ENCODE measurements at places on chromosomes 16 and 17.
A peak's percentile ranks its signal among the peaks of the same experiment; 100 is the strongest.

DNA sequence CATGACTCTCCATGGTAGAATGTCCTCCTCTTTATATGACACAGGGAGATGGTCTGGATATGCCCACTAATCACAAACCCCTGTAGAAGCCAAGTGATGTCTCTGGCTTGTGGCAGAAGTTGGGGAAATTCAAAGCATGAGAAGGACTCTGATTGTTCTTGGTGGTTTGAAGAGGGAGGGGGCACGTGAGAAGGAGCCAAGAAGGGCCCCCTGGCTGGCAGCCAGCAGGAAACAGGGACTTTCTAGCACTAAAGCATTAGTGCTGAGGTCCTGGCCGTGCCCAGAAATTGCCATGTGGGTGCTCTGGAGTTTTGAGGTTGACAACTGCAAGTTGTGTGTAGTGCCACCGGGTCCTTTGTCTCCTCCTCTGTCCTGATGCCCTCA lies 199.9 kb downstream of the LGALS9B start:
- no peak for DNase-seq

GRCh38 chr17:72039490-72039889 lies 81.3 kb upstream of the SOX9 start:
- no peak for DNase-seq

DNA sequence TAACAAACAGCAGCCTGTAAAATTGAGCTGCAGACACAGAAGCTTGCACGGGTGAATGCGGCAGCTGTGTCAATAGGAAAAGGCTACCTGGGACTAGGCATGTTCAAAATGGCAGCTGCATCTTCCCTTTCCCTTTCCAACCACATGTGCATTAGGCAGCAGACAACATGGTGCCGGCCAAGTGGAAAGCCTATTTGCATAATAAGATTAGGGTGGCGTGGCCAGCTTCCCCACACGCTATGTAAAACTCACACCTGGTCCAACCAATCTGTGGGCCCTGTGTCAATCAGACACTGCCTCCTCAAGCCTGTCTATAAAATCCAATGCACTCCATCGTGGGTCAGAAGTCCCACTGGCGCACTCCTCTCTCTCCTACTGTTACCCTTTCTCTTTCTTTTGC lies 61.0 kb upstream of the RBBP6 start:
- DNase-seq = no peak

DNA sequence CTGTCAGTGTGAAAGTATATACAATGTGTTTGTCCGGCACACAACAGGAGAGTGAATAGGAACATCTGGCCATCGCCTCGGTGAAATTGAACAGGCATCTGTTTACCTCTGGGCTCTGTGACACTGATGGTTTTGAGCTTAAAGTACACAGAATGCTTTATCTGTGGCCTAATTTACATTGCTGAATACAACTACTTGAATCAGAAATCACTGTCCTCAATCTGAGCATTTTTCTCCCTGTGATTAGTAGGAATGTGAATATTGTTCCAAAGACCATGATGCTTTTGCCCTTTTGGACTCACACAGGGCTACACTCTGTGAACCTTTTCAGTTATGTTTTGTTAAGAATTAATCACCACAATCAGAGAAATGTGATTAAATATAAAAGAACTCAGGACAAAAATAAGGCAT lies 323.0 kb upstream of the TBX2 start:
- peak; percentile 52 for DNase-seq

- peak; percentile 68 for DNase-seq
Observed at GRCh38 chr17:8846768-8847211, 20.7 kb downstream of the PIK3R6 start.

GRCh38 chr17:36008998-36009665 lies 7.8 kb upstream of the CCL15 start:
- peak; percentile 13 for DNase-seq

- no peak for DNase-seq
Observed at GRCh38 chr17:64080174-64080618, 49.7 kb downstream of the ERN1 start.

DNA sequence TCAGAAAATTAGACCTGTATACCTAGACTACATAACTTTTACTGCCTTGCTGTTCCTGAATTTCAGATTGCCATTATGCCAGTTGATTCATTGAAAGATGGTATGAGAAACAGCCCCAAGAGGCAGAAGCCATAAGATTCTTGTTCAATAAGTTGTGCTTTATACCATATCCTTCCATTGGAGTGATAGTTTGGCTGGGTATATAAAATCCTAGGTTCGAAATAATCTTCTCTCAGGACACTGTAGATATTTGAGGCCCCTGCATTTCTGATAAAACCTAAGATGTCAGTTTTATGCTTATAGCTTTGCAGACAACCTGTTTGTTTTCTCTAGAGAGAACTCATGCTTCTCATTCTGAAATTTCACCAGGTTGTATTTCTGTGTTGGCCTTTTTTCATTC lies 9.6 kb upstream of the SDK2 start:
- no peak for DNase-seq

GRCh38 chr16:85677383-85677967 lies 11.3 kb downstream of the GINS2 start:
- no peak for DNase-seq

- DNase-seq = peak; percentile 59
Observed at GRCh38 chr17:81057079-81057730, 22.3 kb downstream of the BAIAP2 start.

- DNase-seq = peak; percentile 63
Observed at GRCh38 chr16:17724242-17724898, 253.6 kb upstream of the XYLT1 start.

GRCh38 chr16:74322301-74322710 lies 25.7 kb downstream of the PSMD7 start:
- peak; percentile 35 for DNase-seq

- no peak for DNase-seq
Observed at GRCh38 chr16:81830845-81831540, 51.9 kb downstream of the PLCG2 start.

- no peak for DNase-seq
Observed at GRCh38 chr16:86984343-86984742, 332.8 kb downstream of the C16orf95 start.

DNA sequence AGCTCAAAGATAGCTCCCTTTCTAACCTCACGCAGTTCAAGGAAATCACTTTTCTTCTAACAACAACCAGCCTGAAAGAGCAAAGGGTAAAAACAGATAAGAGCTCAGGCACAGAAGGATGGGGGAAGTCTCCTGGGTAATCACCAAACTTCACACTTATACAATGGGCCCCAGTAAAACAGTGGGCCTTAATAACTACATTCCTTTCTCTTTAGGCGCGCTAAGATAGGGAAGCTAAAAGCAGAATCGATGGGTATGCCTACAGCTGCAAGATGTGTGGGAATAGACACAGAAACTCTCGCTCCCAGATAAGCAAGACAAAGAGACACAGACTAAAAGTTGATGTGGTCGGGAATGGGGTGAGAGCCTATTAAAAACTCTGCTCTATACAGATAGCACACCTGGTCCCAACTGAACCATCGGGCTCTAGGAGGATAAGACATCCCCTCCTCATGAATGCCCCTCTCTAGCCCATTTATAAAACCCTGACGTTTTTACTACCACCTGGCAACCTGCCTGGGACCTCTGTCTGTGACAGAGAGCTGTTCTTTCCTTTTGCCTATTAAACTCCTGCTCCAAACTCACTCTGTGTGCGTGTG lies 826 bp downstream of the LYZL6 start:
- no peak for DNase-seq

- no peak for DNase-seq
Observed at GRCh38 chr17:74414510-74414909, 17.4 kb upstream of the GPRC5C start.

DNA sequence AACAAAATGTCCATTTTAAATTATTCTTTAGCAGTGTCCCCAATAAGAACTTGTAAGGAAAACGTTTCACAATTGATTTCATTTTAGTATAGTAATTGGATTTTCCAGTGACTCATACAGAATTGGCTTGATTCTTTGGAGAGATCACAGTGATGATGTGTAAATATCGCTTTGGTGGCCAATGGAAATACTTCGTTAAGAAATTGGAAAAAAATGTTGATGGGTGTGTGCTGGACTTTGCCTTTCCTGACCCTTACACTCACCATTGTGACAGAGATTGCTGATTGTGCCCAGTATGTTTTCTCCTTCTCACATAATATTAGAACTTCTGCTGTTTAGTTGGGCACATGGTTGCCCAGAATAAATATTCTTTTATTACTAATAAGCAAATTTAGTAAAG lies 7.4 kb upstream of the EFCAB13 start:
- peak; percentile 76 for DNase-seq

DNA sequence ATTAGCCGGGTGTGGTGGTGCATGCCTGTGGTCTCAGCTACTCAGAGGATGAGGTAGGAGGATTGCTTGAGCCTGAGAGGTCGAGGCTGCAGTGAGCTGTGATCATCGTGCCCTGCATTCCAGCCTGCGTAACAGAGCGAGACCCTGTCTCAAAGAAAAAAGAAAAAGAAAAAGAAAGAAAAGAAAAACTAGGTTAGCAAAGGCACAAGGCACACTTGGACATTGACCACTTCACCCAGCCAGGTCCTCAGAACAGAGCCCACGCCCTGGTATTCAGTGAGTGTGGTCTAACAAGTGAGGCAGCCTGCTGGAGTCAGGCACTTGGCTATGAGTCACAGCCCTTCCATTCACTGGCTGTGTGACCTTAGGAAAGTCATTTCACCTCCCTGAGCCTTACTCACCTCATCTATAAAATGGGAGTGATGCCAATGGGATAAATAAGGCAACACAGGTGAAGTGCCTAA lies 10.4 kb downstream of the MILR1 start:
- DNase-seq = peak; percentile 51

DNA sequence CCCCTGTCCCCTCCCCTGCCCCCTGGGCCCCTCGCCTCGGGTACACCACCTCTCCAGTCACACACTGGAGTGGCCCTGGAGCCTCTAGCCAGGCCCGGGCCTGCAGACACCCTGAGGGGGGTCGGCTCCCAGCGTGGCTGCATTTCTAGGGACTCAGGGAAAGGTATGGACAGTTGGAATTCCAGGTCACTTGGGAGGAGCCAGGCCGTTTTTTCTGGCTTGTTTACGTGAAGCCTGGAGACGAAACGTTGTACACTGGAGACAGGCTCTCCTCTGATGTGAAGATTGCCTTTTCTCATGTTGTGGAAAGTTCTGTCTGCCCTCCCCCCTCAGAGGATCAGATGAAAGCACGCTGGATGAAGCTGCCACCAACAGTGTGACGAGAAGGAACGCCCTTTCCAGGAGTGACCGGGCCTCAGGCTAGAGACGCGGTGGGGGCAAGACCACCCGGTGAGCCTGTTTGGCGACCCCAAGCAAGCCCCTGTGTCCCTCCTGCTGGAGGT lies 4.0 kb upstream of the PPP1R27 start:
- DNase-seq = no peak

GRCh38 chr17:45841883-45842525 lies 2.7 kb upstream of the SPPL2C start:
- DNase-seq = no peak

GRCh38 chr16:72853575-72854266 lies 194.2 kb downstream of the ZFHX3 start:
- DNase-seq = no peak

- DNase-seq = peak; percentile 96
Observed at GRCh38 chr17:42895185-42895555, 5.4 kb upstream of the G6PC1 start.

DNA sequence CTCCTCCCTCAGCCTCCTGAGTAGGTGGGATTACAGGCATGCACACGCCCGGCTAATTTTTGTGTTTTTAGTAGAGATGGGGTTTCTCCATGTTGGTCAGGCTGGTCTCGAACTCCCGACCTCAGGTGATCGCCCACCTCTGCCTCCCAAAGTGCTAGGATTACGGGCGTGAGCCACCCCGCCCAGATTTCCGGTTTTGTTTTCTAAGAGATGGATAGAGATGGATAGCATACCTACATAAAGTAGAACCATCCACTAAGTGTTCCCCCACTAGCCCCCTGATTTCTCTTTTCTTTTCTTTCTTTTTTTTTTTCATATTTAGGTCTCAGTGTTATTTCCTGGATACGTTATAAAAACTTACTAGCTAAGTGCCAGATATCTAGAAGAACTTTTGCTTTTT lies 2.0 kb downstream of the WSB1 start:
- DNase-seq = no peak

DNA sequence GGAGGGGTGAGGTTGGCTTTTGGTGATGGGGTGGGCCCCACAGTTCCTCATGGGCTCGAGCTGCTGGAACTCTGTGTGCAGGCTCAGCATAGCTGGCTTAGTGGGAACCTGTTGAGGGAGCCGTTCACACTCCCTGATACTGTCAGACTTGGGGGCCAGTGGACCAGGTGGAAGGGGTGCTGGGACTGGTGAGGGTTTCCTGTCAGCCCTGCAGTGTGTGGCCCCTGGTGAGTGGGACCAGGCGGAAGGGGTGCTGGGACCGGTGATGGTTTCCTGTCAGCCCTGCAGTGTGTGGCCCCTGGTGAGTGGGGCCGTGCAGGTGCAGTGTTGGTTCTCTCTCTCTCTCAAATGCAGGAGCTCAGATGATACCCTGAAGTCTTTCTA lies 45.1 kb upstream of the ZNF750 start:
- DNase-seq = no peak

DNA sequence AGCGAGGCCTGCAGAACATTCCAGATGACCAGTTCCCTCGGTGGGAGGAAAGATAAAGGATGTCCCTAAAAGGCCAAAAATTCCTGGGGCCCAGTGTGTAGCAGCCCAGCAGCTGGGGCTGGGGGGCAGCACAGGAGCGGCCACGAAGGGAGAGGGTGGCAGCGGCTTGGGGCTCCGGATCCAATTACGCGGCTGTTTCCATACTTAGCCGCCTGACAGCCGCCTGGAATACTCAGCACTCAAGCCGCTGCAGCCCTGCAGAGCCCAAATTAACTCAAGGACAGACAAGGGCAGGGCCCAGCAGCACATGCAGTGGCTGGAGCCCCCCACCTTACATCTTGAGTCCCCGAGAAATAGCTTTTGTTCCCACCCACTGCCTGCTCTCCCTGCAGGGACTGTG lies 1.3 kb downstream of the SRL start:
- no peak for DNase-seq

DNA sequence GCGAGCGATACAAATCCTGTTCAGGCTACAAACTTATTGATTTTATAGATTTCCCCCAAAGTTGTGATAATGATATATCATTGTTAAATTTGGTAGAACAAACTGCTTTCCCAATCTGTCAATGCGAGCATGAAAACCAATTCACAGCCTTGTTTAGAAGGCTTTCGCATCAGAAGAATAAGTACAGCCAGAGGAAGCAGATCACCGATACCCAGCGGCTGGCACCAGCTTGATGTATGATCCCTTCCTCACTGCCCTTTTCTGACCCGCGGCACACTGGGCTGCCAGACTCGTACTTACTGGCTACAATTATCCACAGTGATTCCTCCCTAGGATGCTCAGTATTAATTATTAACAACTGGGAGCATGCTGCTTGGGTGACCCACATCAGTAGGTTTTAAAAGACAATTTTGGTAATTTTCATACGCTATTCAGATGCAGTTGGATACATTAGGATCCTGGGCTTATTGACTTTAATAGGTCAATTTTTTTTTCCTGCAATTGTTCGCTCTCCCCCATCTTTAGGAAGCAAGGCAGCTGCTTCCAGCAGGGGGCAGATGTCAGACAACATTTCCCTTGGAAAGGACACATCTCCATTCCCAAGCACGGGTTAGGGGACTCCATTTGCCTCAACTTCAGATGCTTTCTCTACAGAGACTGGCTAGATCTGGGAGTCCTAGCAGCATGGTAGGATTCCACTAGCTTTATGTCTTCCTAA lies 582.7 kb upstream of the PSMD7 start:
- no peak for DNase-seq
